ENCODE measurements at places on chromosomes 3 and 15.

GRCh38 chr3:126353694-126354321 lies 3.4 kb downstream of the KLF15 start:
- DNase-seq = no peak

- no peak for DNase-seq
Observed at GRCh38 chr15:75650908-75651809, 3.4 kb downstream of the SNX33 start.

- no peak for DNase-seq
Observed at GRCh38 chr3:102339671-102340070, 95.1 kb upstream of the ZPLD1 start.

GRCh38 chr3:43879166-43879565 lies 188.4 kb downstream of the ABHD5 start:
- DNase-seq = no peak

- DNase-seq = no peak
Observed at GRCh38 chr3:45774581-45775521, 21.5 kb downstream of the SLC6A20 start.

DNA sequence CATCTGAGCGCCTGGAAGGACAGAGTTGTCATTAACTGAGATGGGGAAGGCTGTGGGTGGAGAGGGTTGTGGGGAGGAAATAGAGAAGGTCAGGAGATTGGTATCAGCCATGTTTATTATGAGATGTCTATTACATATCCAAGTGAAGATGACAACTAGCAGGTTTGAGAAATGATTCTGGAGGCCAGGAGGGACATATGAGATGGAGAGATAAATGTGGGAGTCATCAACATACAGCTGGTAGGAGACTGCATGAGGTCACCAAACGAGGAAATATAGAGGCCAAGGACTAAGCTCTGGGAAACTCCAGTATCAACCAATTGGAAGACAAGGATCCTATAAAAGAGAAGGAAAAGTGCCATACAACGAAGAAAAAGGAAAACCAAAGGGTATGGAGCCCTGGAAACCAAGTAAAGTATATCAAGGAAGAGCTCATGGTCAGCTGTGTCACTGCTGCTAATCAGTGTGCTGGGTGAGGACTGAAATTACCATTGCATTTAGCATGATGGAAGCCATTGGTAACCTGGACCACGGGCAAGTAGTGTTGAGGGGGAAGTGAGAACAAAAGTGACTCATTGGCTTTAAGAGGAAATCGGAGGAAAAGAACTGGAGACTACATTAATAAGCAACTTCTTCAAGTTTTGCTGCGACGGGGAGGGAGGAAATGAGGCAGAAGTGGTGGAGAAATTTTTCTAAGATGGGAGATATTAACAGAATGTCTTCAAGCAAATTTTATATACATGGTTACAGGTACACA lies 14.0 kb upstream of the UACA start:
- DNase-seq = no peak

DNA sequence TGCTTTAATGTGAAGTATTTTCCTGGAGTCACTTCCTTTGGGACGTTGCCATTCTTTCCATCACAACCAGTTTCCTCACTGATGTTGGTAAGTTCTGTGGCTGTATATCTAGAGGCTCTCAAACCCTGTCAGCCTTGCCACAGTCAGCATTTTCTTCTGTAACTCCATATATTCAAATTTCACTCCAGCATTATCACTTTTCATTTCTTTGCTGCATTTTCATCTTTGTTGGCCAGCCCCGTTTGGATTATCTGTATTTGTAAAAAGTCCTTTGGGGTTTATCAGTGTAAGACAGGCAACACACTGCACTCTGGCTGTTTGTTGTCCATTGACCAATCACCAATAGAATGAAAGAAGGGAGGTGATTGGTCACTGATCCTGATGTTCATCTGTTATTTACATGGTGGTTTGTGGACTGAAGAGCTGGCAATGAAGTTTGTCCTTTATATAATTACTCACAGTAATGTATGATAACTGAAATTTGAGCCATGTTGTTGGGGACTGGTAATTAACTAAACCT lies 20.3 kb downstream of the GMPS start:
- DNase-seq = no peak

- no peak for DNase-seq
Observed at GRCh38 chr3:197306374-197307086, 8.1 kb upstream of the DLG1 start.

DNA sequence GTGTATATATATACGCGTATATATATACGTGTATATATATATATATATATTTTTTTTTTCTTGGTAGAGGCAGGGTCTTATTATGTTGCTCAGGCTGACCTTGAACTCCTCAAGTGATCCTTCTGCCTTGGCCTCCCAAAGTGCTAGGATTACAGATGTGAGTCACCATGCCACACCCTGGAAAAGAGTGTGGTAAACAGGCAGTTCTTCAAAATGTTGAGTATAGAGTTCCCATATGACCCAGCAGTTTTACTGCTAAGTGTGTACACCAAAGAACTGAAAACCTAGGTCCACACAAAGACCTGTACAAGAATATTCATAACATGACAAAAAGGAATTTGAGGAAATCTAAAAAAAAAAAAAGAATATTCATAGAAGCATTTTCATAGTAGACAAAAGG lies 71.8 kb upstream of the GCNT3 start:
- no peak for DNase-seq

- no peak for DNase-seq
Observed at GRCh38 chr3:170096342-170096741, 58.5 kb downstream of the GPR160 start.
